ENCODE measurements at places on chromosomes 4 and X.

- no peak for DNase-seq
Measured at GRCh38 chr4:89344571-89344970, 37.0 kb upstream of the GPRIN3 start.

- DNase-seq = peak; percentile 98
Measured at GRCh38 chr4:110193822-110194761, 4.3 kb downstream of the ELOVL6 start.

GRCh38 chrX:107000013-107000515 is at the start of gene MORC4:
MORC4 (minus strand) TSS chrX:107000212; CDS start chrX:106999969, 243 bp downstream.
- DNase-seq = peak; percentile 77

- DNase-seq = no peak
Measured at GRCh38 chr4:79575709-79576428, 167.8 kb upstream of the GK2 start.

DNA sequence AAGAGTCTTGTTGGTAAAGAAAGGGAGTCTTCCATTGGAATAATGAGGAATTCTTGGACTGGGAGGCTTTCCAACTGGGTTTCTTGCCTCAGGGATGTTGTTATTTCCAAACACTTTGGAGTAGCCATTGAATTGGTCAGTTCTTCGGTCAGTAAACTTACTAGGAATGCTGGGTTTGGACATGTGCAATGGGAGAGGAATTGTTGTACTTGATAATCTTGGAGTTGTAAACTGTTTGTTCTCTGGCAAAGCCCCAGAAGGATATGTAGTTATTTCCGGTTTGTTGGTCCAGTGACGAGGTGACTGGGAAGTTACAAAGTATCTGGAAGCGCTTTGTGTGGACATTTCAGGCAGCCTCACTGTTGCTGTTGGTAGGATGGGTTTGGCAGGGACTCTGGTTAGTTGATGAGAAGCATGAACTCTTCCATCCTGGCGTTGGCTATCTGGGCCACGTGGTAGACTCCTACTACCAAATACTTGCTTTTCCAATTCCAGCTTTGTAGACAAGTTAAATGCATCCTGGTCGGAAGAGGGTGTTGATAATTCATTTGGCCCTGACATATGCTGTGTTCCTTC is 25.9 kb downstream of the MXRA5 start:
- DNase-seq = no peak

DNA sequence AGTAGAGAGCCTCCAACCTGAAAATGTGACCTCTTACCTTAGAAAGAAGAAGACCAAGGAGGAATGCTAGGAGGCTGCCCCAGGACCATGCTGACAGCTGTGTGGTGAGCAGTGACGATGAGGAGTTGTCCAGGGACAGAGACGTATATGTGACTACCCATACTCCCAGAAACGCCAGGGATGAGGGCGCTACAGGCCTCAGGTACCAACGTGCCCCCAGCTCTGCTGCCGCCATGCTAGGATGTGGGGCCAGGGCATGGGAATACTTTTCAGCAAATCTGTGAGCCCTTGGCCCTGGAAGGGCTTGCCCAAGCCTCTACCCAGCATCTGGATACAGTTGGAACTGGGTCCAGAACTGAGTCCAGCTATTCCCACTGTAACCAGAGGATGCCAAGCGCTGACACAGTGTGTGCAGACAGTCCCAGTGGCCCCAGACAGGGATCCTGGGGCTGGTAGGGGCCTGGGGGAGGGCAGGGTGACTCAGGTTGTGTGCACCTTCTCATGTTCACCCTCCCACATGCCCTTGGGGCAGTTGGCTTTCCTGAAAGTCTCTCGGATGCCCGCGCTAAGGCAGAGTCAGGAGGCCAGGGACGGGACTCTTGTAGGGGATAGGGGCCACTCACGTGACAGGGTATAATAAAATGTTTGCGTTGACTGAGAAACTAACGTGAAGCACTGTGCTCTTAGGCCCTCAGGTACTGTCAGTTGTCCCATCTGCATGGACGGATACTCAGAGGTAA is 23.9 kb upstream of the FAM193A start:
- no peak for DNase-seq

GRCh38 chrX:30741545-30741944 is 88.3 kb downstream of the GK start:
- DNase-seq = no peak
